ENCODE measurements at places on chromosomes 3 and 15. TPM values are rescaled to one million over a fixed set of nuclear protein-coding genes. Genes with fewer than 3 reads are reported as not detected.

The FURIN gene
- 86.3 TPM for total RNA-seq

The DOCK3 gene
- total RNA-seq, result 3.9 TPM

The GPR62 gene
- total RNA-seq, result not detected

The DNASE1L3 gene
- total RNA-seq, result 10.0 TPM

GRCh38 chr3:188124184-188124583 lies 29.8 kb upstream of the LPP start:
- DNase-seq, result no peak

- no peak for DNase-seq
These were observed 27.4 kb upstream of the TIPARP start for GRCh38 chr3:156646958-156647357.

GRCh38 chr15:67945951-67946700 lies 106.3 kb upstream of the RNU6-1 start:
- no peak for DNase-seq

GRCh38 chr15:25060472-25060803 lies 105.7 kb downstream of the SNRPN start:
- no peak for DNase-seq

DNA sequence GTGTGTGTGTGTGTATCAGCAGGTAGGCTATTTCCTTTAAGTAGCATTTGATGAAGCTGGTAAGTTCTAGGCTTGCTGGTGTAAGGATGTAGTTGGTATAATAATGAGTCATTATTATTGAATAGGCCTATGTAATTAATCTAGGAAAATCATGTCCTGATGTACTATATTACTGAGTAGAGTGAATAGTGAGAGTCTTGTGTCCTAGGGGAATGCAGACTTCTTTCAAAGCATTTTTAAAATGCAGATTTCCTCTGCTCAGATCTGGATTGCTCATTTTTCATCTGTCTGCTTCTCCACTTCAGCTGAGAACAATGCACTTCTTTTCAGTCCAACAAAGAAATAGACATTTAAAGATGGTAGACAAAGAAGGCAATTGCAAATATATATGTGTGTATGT lies 434.2 kb upstream of the ONECUT1 start:
- no peak for DNase-seq

DNA sequence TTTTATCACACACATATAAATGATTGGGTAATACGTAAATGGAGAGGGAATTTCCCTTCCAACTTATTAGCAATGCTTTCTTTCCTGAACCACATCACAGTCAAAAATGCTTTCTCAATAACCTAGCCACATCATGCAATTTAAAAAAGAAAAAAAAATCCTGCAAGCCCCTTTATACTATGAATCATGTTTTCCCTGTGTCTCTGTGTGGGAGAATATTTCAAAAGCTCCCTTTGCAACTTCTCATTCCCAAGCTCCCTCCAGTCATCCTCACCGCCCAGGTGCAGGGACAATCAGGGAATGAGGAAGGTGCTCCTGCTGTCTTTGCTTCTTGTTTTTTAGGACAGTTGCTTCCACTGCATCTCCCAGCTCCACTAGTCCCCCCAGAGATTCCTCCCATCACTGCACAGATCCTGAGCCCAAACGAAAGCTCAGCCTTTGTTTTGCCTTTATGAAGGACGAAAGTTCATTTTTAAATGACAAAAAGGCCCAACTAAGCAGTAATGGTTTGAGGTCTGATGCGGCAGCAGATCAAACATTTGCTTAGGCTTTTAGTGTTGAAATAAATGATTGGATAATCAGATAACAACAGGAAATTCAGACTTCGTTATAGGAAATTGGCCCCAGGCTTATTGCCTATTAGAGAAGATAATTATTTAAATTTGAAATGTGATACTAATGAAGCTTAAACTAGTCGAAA lies 47.8 kb upstream of the ADGRG7 start:
- no peak for DNase-seq

DNA sequence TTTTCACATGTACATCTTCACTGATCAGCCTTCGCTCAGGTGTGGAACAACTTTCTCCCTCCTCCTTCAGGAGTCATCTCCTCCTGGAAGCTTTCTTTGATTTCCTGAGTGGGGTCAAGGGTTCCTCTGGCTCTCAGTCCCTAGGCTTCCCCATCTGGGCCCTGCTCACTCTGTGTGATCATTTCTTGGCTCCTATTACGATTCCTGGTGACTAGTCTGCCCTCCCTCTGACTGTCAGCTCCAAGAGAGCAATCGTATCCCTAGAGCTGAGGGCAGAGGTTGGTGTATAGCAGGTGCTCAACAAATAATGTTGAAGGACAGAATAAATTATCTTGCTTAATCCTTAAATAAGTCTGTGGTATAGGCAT lies 15.3 kb upstream of the PRKCD start:
- DNase-seq, result no peak

GRCh38 chr15:65132878-65133547 lies 595 bp downstream of the PDCD7 start:
- no peak for DNase-seq

DNA sequence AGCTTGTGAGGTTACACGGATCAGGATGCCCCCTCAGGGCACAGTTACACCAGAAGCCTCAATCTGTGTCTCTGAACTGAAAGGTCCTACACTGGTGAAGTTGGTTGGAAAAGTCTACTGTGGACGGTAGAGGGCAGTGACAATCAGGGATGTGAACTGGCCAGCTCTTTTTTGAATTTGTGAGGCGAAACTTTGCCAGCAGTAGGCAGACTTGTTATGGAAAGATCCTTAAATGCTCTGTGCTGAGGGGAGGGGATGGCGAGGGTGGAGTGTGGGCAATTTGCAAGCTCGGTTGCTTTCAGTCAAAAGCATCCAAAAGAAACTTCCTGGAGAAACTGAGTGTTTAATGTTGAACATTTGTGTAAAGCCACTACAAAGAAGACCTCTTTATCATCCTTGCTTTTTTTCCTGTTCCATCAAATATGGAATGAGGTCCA lies 127.4 kb upstream of the ABHD17C start:
- DNase-seq, result peak; percentile 73
